ENCODE measurements at places on chromosomes 6 and 20.

GRCh38 chr20:35954907-35955251 is 577 bp upstream of the SCAND1 start:
- DNase-seq = no peak

GRCh38 chr20:49132995-49133478 is 55.1 kb downstream of the STAU1 start:
- peak; percentile 53 for DNase-seq

DNA sequence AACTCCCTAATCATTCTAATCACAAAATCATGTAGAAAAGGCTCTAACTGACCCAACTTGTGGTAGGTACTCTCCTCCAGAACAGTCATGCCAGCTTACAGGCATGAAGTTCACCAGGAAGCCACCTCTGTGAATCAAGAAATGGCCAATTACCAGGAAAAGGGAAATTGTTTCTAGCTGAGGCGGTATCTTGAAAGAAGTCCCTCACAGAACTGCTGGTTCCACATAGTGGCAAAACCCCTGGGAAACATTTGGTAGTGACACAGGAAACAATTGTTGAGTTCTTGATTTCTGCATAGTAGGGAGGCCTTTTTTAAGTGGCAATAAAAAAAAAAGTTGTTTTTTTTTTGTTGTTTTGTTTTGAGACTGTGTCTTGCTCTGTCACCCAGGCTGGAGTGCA is 3.4 kb upstream of the ZHX3 start:
- DNase-seq = no peak

DNA sequence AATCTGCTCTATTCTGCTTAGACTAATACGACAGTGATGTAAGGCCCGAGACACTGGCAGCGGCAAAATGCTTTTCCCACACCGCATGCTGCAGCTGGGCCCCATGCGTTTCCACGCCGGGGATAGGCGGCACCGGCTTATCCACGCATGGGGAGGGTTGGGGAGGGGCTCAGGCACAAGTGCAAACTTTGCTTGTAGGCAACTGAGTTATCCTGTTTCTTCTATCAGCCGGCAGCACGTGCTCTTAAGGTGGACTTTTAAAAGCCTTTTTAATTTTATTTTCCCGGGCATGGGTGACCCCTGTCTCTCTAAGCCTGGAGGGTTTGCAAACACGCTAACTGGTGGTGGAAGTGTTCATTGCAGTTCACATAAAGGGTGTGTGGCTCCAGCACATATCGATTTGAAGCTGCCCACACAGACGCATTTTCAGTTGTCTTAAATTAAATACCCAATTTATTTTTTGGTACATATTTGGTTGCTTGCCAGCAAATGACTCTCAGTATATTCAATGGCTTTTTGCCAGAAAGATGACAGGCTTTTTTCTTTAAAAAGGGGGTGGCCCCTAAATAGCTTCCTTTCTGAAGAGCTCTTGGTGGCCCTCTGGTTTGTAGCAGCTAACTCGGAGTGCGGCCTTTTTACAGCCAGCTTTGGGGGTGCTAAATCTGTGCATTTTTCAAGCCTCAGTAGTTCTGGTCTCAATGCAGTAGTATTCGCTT is 561.8 kb upstream of the AGPAT4 start:
- no peak for DNase-seq

DNA sequence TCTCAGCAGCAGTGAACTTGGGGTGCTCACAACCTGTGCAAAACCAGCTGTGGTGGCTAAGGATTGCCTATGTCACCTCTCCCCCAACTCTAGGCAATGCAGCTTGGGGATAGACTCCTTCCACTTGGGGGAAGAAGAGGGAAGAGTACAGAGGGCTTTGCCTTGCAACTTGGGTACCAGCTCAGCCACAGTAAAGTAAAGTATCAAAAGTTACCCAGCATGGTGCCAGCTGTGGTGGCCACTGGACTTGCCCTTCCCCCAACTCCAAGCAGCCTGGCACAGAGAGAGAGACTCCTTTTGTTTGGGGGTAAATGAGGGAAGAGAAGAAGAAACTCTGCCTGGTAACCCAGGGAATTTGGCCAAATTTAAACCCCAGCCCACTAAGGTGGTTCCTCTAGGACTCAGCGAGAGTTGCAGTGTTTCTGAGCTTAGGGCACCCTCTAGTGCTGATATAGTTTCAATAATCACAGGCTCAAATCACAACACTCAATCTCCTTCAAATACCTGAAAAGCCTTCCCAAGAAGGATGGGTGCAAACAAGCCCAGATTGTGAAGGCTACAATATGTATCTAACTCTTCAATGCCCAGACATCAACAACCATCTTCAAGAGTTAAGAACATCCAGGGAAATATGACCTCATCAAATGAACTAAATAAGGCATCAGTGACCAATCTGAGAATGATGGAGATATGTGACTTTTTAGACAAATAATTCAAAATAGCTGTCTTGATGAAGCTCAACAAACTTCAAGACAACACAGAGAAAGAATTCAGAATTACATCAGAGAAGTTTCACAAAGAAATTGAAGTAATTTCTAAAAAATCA is 7.6 kb upstream of the DEFB129 start:
- DNase-seq = no peak

DNA sequence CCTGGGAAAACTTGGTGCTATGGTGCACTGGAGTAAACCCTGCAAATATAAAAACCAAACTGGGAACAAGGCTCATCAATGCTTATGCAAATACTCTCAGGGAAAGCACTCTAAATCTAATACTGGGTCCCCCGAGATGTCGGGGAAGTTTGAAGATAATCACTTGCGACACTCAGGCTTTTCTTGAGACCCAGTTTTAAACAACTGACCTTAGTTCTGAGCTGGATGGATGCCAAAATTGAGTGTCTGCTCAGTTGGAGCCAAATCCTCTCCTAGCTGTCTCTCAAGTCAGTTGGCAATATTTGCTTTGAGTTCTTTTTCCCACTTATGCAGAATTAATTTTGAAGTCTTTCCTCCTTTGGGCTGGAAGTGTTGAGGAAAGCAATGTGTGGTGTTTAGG is 75.5 kb upstream of the CD2AP start:
- no peak for DNase-seq

- DNase-seq = no peak
Measured at GRCh38 chr6:161108916-161109315, 117.3 kb downstream of the MAP3K4 start.

DNA sequence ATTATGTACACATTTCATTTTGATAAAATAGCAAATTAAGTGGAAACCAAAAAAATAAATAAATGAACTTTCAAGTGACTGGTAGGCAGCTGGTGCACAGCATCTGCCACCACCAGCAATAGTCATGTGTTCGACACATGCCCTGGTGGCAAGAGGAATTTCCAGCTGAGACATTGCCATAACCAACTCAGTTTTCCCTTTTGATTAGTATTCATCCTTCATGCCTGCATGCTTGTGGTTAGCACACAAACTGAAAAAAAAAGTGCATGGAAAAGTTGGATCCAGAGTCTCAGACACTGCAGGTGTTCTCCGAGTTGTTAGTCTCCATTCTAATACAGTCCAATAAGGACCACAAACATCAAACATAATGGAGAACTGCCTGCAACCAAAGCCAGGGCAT is 156.0 kb upstream of the SOX4 start:
- no peak for DNase-seq

DNA sequence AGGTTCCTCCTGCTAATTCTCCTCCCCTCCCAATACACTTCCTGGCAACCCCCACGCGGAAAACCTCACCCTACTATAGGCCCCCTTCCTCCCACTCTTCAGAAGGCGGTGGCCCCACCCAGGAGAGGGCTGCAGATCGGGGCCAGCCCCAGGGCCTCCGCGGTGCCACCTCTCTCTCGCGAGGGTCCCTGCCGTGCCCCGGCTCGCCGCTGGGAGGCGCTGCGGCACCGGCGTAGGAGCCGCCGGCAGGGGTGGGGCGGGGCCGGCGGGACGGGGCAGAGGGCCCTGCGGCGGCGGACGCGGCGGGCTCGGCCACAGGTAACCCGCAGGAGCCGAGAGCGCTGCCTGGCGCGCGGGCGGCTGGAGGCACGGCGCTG is at the start of gene ANKRD6:
Gene ANKRD6 (plus strand): TSS at position 278 of the 377 bp plus-strand sequence. CDS start 133,825 bp downstream, outside the sequence.
- DNase-seq = no peak

GRCh38 chr20:52991830-52992229 is 19.7 kb downstream of the TSHZ2 start:
- no peak for DNase-seq

GRCh38 chr6:118895859-118896258 is 1.9 kb downstream of the ASF1A start:
- no peak for DNase-seq

DNA sequence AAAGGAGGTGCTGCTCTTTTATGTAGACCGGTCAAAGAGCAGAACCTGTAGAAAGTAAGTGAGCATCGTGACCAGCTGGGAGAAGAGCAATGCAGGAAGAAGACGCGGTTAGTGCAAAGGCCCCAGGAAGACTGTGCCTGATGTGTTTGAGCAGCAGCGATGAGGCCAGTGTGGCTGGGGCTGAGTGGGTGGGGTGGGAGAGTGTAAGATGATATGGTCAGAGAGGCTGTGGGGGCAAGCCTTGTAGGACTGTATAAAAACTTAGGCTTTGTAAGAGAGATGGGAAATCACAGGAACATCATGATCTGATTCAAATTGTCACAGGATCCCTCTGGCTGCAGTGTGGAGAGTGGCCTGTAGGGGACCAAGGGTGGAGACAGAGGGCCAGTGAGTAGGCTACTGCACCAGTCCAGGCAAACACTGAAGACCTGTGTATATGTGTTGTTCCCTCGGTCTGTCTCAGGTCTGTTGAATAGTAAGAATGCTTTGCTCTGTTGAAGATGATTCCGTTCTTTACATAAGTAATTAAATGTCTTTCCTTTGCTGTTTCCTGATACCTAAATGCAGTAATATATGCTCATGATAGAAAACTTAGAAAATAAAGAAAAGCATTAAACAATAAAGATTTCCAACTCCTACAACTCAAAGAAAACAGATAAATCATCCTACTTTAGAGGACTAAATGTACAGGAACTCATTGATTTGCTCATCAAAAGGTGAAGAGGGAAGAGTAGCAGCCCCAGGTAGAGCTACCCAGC is 23.6 kb upstream of the WFDC2 start:
- no peak for DNase-seq

- DNase-seq = peak; percentile 83
Measured at GRCh38 chr6:44054721-44055559, 72.3 kb downstream of the MRPL14 start.

- no peak for DNase-seq
Measured at GRCh38 chr20:35179292-35180212, 7.7 kb downstream of the PROCR start.

- no peak for DNase-seq
Measured at GRCh38 chr6:132131351-132131750, 180.2 kb upstream of the CCN2 start.

- no peak for DNase-seq
Measured at GRCh38 chr20:5170341-5170740, 43.5 kb downstream of the CDS2 start.

DNA sequence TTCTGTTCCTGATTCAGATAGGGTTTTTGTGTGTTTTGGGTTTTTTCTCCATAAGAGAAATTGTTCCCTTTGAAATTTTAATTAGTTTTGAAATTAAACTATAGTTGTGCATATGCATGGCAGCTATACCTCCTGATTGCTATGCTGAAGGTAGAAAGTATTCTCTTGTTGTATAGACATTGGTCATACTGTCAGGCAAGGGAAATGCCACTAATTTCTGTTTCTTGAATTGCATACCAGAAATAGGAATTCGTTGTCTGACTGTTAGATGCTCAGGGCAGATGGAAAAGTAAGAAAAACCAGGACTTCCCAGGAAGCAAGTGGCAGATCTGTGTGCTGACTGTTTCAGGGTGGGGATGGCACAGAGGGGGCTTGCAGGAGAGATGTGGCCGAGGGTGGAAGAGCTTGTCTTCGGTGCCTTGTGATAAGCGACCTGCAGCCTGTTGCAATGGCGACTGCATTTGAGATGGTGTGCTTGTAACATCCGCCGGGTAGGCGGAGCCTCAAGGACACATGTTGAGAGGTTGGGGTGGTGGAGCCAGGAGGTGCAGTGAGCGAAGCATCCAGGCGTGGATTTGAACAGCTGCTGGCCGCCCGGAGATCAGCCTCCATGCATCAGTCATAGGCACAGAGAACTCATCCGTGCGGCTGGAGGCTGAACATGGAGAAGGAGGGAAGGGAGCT is 42.8 kb downstream of the RREB1 start:
- no peak for DNase-seq

DNA sequence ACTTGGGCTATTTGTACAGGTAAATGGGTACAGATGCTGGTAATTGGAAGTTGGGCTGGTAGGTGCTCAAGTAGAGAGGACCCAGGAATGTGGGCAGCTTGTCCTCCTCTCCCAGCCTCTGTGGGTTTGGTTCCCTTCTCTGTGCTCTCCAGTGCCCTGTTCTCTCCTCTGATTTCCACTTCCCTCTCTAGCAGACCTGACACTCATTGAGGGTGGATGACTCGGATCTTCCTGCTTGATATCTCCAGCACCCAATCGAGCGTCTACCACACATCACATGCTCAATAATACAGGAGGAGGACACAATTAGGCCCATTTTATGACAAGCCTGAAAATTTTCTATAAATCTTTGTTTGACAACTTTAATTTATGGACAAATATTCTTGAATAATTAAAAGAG is 23.7 kb downstream of the CST1 start:
- no peak for DNase-seq

- no peak for DNase-seq
Measured at GRCh38 chr6:109227646-109228045, 132.3 kb downstream of the CEP57L1 start.

DNA sequence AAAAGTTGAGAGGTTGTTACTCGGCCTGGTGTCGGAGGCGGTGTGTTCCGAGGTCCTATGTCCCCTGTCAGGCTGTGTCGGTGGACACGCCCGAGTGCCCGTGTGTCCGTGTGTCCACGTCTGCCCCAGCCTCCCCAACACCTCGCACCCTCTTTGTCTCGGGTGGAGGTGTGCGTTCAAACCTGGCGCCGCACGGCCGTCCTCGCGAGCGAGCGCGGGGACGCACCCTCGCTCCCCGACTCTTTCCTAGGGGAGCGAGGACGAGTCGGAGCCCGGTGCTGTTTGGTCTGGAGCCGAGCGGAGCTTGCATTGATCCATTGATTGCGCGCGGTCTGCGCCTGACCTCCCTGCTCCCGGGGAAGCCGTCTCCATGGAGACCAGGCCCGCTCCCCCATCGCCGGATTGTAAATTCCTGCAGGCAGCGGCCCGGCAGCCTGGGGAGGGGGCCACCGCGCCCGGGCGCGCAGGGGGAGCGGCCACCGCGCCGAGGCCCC is 411 bp upstream of the SCUBE3 start:
- no peak for DNase-seq
